ENCODE measurements at places on chromosomes 4 and X. TPM values are rescaled to one million over a fixed set of nuclear protein-coding genes. Genes with fewer than 3 reads are reported as not detected.

- DNase-seq = no peak
These were observed 10.0 kb downstream of the SULT1E1 start for GRCh38 chr4:69849969-69850368.

DNA sequence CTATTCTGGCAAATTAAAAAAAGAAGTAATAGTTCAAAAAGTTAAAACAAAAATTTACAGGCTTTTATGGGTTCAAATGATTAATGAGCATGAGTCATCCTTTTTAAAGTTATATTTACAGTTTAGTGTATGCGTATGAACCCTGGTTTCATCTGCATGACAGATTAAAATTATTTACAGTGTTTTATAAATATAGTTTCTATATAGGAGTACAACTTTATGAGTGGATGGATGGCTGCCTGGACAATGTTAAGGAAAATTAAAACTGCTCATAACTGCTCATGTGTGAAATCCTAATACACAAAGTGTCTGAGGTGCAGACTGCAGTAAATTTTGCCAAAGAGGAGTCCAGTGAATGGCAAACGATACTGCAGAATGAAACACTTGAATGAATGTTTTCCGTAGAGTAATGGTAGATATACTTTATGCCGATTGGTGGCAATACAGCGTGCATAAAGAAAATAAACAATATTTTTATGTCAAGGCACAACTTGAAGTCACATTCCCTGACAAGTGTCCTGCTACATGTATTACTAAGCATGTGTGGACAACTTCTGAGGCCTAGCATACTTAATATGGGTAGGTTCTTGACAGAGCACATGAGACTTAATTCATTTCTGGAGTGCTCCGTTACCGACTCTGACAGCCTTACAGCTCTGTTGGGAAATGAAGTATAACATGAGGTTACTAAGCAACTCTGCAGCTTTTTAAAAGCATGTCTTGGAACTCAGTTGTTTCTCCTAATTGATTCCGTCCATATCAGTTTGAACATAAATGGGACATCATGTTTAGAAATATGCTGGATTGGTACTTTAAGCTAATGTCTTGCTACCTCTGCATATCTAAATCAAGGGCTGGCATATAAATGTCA lies 985.6 kb upstream of the PCDH7 start:
- no peak for DNase-seq

DNA sequence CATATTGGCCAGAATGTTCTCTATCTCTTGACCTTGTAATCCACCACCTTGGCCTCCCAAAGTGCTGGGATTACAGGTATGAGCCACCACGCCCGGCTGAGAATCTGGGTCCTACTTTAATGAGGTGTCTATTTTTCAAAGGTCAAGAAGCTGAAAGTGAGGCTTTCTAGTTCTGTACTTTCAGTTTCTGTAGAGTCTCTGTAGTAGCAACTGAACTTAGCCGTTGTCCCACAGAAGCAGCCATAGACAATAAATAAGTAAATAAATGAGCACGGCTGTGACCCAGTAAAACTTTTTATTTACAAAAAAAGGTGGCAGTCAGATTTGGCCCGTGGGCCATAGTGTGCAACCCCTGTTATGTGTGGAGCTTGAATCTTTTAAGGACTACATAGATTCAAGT lies 92.0 kb downstream of the FNIP2 start:
- DNase-seq = no peak

- DNase-seq = no peak
These were observed 9.4 kb downstream of the C4orf50 start for GRCh38 chr4:6008766-6009385.

DNA sequence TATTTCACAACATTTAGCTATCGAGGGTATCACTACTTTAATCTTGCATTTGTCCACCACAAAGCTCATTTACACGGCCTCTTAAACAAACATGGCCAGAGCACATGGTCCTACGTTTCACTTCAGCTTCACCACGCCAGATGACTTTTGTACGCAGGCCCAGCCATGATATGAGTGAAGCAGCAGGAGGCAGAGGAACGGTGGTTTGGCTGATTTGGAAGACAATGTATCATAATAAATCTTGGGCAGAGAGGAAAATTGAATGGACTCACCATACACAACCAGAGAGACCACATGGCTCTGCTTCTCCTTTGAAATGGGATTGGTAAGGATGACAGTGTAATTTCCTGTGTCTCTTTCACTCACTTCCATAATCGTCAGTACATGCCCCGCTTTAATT lies 15.3 kb downstream of the KDR start:
- DNase-seq = no peak

- DNase-seq = no peak
These were observed 230.7 kb upstream of the STK26 start for GRCh38 chrX:131792356-131792749.

DNA sequence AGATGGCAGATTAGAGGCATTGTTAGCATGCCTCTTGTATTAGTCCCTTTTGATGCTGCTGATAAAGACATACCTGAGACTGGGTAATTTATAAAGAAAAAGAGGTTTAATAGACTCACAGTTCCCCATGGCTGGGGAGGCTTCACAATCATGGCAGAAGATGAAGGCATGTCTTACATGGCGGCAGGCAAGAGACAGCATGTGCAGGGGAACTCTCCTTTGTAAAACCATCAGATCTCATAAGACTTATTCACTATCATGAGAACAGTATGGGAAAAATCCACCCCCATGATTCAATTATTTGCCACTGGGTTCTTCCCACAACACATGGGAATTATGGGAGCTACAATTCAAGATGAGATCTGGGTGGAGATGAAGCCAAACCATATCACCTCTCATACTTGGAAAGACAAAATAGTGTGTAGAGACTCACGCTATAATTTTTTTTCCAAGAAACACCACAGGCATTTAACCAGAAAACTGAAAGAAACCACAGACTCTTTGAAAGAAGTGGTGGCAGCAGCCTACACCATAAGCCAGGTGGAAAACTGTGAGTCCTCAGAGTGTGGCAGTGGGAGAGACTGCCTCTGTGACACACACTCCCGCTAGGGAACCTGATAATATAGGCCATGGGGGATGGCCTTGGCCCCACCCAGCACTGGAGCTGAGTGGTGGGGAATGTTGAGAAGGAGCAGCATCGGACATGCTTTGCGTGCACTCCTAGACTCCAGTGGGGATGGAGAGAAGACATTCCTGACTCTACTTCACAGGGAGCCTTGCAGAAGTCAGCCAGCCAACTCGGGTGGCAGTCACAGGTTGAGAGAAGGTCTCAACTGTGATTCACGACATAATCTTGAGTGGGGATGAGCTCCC lies 51.5 kb downstream of the SLC2A9 start:
- DNase-seq = no peak

GRCh38 chrX:146481735-146482134 lies 327.8 kb upstream of the CXorf51B start:
- DNase-seq = no peak

DNA sequence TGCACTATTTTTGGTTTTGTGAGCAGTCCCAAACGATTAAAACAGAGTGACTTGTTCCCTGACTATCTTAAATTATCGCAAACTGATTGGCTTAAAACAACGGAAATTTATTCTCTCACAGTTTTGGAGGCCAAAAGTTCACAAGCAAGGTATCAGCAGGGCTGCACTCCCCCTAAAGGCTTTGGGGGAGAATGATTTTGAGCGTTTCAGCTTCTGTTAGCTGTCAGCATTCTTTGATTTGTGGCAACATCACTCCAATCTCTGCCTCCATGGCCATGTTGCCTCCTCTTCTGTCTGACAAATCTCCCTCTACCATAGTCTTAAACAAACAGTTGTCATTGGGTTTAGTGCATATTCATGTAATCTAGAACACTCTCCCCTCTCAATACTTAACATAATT lies 459.6 kb upstream of the ATOH1 start:
- DNase-seq = no peak

DNA sequence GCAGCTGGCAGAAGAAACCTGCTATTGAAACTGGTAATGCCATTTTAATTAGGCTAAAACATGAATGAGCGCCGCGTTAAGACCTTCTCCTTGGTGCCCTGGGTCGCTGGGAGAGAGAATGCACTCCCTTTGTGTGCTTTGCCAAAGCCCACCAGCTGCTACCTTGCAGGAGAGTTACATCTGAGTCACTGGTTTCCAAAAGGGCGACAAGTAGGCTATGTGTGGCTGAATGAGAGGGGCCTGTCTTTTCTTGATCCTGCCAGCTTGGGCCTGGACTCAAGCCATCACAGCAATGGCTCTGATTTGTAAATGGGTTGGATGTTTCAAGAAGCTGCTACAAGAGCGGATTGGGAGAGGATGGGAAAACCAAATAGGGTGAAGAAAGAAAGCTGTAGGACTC lies 81.5 kb downstream of the NHS start:
- DNase-seq = no peak

GRCh38 chr4:93199492-93199891 lies 629.1 kb upstream of the ATOH1 start:
- no peak for DNase-seq

DNA sequence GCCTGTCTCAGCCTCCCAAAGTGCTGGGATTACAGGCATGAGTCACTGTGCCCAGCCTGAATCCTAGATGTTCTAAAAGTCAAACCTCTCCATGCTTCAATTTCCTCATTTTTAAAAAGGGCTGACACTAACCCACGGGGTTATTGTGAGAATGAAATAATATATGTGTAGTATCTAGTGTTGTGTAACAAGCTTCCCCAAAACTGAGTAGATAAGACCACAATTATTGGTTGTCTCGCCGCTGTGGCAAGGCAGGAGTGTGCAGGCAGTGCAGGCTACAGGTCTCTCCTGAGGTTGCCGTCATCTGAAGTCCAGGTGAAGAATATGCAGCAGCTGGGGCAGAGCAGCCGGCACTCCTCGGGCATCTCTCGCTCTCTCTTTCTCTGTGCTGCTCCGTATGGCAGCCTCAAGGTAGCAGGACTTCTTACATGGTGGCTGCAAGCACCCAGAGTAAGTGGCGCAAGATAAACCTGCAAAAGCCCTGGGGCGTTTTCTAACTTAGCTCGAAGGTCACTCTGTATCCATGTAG lies 30.9 kb downstream of the RAB33B start:
- no peak for DNase-seq

DNA sequence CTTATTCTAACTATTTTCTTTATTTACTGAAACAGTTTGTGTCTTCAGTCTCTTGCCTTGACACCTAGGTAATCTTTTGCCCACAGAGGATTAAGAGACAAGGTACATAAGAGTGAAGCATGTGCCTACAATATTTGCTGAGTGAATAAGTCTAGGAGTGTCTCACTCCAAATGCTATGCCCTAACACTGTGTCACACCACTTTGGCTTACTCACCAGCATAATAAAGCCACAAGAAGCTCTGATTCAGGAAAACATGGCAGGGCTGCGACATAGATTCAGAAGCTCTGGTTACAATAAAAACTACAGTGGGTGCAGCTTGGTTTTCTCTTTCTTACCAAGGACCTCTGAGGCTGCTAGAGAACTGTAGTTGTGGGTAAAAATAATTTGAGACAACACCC lies 127.1 kb downstream of the RBM46 start:
- DNase-seq = no peak

- DNase-seq = no peak
These were observed 56.7 kb upstream of the RASSF6 start for GRCh38 chr4:73676861-73677323.

DNA sequence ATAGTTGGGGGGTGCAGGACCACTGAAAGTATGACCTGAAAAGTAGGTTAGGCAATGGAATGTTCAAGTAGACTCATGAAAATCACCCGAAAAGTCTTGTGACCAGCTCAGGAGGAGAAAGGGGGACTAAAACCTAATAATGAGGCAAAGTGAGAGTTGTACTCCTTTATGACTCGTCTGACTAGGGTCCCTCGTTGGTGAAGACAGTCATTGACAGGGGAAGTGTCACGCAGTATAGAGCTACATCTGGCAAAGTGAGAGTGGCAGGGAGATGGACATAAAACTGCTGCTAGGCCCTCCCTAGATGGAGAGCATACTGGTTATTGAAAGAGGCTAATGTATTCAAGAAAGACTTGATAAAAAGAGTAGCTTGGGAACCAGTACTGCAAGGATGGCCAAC lies 20.5 kb downstream of the OTUD6A start:
- no peak for DNase-seq

DNA sequence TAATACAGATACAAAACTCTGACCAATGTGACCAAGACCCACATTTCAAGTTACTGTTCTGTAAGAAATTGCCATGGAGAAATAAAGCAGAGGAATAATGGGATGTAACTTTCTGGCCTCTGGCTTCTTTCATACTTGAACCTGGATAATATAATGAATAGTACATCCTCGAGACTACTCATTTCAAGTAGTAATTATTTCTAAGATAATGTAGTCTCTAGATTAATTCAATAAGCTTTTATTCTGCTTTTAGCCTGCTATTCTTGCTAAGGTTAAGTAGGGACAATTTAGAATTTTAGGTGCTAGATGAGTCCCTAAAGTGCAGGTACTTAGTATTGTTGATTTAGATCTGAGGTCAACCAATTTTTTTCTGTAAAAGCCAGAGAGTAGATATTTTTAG lies 178.7 kb upstream of the IL15 start:
- no peak for DNase-seq

DNA sequence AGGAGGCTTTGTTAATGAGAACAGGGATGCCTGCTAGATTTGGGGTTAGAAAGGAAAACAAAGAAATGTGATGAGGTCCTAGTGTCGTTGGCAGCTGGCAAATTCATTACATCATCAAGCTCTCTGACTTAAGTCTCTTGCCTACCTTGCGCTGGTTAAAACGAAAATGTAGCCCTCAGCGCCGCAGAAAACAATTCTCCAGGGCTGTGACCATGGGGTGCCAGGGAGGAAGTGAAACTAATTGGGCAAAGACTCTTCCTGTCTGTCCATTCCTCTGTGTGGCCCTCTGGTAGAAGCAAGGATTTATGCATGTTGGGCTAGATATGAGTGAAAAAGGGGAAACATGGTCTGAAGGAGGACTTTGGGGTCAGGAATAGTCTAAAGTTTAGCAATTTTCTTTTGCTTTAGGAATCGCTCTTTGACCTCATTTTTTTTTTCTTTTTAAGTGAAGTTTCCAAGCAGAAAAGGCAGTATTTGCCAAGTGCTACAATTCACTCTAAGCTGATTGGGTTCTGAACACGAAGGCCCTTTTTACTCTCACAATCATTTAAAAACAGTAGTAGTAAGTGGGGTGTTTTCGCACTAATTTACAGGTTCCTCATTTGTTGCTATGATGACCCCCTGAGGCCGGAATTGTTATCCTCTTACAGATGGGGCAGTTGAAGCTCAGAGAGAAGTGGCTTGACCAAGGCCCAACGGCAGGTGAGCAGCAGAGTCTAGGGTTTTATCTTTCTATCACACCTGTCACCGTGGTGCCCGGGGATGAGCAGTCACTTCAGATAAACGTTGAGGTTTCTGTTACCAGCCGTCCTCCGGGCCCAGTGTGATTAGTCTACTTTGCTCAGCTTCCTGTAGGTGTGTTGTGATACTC lies 27.3 kb upstream of the CHRNA9 start:
- DNase-seq = peak; percentile 67

NEXMIF gene
- 0.74 TPM for total RNA-seq

POLA1 gene
- total RNA-seq = 4.7 TPM

PLS3 gene
- 0.45 TPM for total RNA-seq

FGA gene
- total RNA-seq = not detected

AVPR2 gene
- total RNA-seq = not detected

PTPN13 gene
- total RNA-seq = 3.9 TPM

TRIM60 gene
- not detected for total RNA-seq

RPA4 gene
- total RNA-seq = 0.14 TPM

CCDC120 gene
- total RNA-seq = 11.5 TPM

PITX2 gene
- total RNA-seq = not detected
